ENCODE measurements at places on chromosomes 7 and 10. TPM values are rescaled to one million over a fixed set of nuclear protein-coding genes. Genes with fewer than 3 reads are reported as not detected.

GRCh38 chr7:155329225-155329624 is 31.5 kb downstream of the INSIG1 start:
- DNase-seq: no peak

DNA sequence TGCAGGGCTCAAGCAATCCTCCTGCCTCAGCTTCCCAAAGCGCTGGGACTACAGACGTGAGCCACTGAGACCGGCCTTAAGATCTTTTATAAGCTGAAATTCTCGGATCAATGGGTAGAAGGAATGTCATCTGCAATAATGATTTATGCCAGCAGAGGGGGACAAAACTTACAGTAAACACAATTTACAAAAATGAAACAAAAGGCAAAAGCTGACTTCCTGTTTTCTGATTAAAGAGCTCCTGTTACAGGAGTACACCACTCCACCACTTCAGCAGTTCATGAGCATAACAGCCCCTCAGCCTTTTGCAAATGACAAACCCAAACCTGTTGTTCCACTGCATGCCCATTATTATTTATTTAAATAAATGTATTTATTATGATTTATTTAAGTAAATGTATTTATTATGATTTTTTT is 88.5 kb upstream of the ATP6V0A4 start:
- DNase-seq: peak; percentile 43

GRCh38 chr10:36265741-36266140 is 623.6 kb upstream of the FZD8 start:
- no peak for DNase-seq

- DNase-seq: no peak
These were observed 628 bp downstream of the HPSE2 start for GRCh38 chr10:99234791-99235657.

- DNase-seq: no peak
These were observed 917.0 kb upstream of the GHITM start for GRCh38 chr10:83222300-83222699.

- DNase-seq: no peak
These were observed 573.2 kb downstream of the AUTS2 start for GRCh38 chr7:70171369-70171920.

- DNase-seq: no peak
These were observed 60.5 kb downstream of the SEMA3C start for GRCh38 chr7:80858141-80858903.

DNA sequence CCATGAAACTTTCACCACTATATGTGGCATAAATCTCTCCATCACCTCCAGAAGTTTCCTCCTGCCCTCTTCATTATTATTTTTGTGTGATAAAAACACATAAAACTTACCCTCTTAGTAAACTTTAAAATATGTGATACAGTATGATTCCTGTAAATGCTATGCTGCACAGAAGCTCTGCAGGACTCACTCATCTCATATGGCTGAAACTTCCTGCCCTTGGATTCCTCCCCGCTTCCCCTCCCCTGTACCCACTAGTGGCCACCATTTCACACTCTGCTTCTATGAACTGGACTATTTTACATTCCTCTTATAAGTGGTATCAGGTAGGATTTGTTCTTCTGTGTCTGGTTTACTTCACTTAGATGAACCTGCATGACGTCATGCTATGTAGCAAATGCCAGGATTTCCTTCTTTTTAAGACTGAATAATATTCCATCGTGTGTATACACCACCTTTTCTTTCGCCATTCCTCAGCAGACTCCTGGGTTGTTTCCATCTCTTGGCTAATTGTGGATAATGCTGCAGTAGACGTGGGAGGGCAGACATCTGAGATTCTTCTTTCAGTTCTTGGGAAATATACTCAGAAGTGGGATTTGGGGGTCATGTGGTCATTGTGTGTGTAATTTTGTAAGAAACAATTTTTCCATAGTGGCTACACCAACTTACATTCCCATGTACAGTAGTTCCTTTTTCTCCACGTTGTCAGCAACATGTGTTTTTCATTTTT is 335.2 kb downstream of the SDK1 start:
- no peak for DNase-seq

GRCh38 chr7:46928719-46929118 is 653.2 kb downstream of the TNS3 start:
- DNase-seq: no peak

GRCh38 chr7:44286182-44286617 is 39.2 kb downstream of the CAMK2B start:
- peak; percentile 3 for DNase-seq

GRCh38 chr7:12403287-12404181 is at the start of gene VWDE:
Gene VWDE (minus strand): TSS chr7:12403865. CDS start chr7:12403716, 149 bp downstream.
- DNase-seq: peak; percentile 82

- no peak for DNase-seq
These were observed 41.0 kb upstream of the WASL start for GRCh38 chr7:123789817-123790216.

GRCh38 chr10:78925800-78926319 is 142.9 kb upstream of the ZMIZ1 start:
- no peak for DNase-seq

GRCh38 chr10:33453081-33454025 is 118.9 kb upstream of the NRP1 start:
- DNase-seq: no peak

- no peak for DNase-seq
These were observed 5.8 kb downstream of the VSIR start for GRCh38 chr10:71767420-71768035.

DNA sequence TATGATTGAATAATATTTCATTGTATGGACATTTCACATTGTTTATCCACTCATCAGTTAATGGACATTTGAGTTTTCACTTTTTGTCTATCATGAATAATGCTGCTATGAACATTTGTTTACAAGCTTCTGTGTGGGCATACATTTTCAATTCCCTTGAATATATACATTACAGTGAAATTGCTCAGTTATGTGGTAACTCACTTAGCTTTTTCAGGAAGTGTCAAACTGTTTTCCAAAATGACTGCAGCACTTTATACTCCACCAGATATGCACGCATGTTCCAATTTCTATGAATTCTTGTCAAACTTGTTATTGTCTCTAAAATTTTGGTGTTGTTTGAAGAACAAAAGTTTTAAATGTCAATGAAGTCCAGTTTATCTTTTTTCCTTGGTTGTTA is 401.2 kb downstream of the THSD7A start:
- no peak for DNase-seq

- DNase-seq: no peak
These were observed 288.7 kb downstream of the SDK1 start for GRCh38 chr7:3589752-3590151.

DNA sequence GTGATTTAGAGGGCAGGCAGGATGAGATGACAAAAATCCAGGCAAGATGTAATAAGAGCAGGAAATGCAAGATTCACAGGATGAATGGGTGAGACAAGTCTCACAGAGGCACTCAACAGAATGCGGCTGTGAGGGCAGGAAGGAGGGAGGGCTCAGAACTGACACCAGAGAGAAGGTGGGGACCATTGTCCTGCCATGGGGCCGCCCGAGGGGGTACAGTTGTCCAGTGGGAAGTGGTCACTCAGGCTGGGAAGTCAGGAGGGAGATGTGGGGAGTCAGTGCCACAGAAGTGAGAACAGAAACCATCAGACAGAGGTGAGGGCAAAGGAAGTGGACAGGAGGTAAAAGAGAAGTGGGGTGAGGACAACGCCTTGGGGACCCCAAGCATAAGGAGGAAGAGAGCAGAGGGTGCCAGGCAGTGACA is 8.9 kb downstream of the HIP1 start:
- no peak for DNase-seq

GRCh38 chr7:138649506-138649905 is 51.7 kb downstream of the SVOPL start:
- DNase-seq: no peak

Gene ADRB1
- not detected for total RNA-seq

Gene ATG9B
- total RNA-seq: 6.9 TPM

Gene CHST15
- 0.40 TPM for total RNA-seq

Gene IL2RA
- total RNA-seq: 659 TPM

Gene AKR1C4
- not detected for total RNA-seq

Gene NYAP1
- total RNA-seq: 0.21 TPM

Gene NME8
- not detected for total RNA-seq

Gene ATOH7
- total RNA-seq: not detected

Gene PEX1
- 14.7 TPM for total RNA-seq

Gene CHN2
- 0.39 TPM for total RNA-seq

Gene FAM25A
- total RNA-seq: not detected
